ENCODE measurements at places on chromosomes 13 and 19.

DNA sequence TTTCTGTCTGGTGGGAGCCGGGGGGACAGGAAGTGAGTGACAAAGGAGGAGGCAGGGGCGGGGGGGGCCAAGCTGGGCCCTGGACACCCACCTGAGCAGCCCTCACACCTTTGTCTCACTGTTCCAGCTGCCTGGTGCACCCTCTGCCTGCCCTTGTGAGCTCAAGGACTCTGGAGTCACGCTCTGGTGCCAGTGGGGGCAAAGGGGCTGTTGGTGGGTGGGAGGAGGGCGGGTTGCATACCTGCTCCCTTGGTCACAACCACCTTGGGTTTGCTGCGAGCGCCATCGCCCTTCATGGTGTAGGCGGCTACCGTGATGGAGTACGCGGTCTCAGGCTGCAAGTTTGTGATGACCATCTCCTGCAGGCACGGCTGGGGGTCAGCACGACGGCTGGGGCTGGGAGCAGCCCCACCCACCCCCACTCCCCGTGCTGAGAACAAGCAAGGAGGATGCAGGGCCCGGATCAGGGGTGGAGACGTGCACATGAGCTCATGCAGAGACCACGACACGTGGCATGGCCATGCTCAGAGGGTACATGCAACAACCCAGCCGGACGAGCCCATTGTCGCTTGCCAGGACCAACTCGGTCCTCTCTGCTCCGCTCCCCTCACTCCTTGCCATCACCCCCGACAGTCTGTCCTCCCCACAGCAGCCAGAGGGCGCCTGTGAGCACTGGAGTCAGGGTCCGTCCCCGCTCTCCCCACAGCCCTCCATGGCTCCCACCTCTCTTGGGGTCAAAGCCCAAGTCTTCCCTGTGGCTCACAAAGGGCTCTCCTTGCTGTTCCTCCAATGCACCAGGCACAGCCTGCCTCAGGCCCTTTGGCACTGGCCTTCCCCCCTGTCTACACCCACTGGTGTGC is 114.9 kb downstream of the PTPRS start:
- no peak for DNase-seq

DNA sequence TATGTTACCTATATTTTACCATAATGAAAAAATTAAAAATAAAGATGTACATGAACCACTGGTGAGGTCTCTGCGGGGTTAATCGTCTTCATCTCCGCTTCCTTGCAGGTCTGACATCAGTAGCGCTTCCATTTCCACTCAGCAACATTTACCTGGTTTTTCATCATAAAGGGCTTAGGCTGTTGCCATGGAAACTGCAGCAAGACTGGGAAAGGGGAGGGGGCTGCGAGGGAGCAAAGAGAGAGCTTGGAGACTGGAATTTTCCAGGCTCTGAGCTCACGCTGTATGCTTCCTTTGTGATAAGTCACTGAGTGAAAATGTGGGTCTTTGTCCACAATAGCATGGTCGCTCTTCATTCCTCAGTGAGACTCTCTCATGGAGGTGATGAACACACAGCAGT is 136.6 kb upstream of the USP29 start:
- no peak for DNase-seq

DNA sequence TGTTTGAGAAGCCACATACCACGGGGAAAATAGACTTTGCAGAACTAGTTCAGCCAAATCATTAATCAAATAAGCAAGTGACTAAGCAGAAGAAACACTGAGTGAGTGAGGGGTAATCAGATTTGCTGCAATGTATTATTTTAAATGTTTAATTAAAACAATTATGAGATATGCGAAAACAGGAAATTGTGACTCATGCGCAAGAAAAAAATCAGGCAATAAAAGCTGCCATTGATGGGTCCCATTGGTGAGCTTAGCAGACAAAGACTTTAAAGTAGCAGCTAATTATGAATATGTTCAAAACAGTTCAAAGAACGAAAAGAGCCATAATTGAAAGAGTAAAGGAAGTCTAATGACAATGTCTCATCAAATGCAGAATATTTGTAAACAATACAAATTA is 644.1 kb downstream of the GPC5 start:
- DNase-seq, result no peak

GRCh38 chr13:23660249-23660648 is 90.0 kb downstream of the TNFRSF19 start:
- no peak for DNase-seq

DNA sequence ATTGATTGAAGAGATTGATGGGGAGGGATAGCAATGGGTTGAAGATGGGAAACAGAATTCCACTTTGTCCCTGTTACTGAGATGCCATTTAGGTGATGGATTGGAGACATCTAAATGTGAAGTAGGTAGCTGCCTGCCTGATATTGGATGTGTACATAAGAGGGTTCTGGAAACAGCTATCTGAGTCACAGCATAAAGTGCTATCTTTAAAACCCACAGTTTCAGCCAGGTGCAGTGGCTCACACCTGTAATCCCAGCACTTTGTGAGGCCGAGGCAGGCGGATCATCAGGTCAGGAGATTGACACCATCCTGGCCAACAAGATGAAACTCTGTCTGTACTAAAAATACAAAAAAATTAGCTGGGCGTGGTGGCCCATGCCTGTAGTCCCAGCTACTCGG is 72.6 kb downstream of the DNAJC3 start:
- no peak for DNase-seq

GRCh38 chr19:3760871-3761361 is 576 bp downstream of the APBA3 start:
- DNase-seq, result no peak

- DNase-seq, result peak; percentile 77
Measured at GRCh38 chr19:17765069-17765618, 13.9 kb downstream of the FCHO1 start.

GRCh38 chr19:4061178-4061682 is 5.5 kb downstream of the ZBTB7A start:
- peak; percentile 48 for DNase-seq

DNA sequence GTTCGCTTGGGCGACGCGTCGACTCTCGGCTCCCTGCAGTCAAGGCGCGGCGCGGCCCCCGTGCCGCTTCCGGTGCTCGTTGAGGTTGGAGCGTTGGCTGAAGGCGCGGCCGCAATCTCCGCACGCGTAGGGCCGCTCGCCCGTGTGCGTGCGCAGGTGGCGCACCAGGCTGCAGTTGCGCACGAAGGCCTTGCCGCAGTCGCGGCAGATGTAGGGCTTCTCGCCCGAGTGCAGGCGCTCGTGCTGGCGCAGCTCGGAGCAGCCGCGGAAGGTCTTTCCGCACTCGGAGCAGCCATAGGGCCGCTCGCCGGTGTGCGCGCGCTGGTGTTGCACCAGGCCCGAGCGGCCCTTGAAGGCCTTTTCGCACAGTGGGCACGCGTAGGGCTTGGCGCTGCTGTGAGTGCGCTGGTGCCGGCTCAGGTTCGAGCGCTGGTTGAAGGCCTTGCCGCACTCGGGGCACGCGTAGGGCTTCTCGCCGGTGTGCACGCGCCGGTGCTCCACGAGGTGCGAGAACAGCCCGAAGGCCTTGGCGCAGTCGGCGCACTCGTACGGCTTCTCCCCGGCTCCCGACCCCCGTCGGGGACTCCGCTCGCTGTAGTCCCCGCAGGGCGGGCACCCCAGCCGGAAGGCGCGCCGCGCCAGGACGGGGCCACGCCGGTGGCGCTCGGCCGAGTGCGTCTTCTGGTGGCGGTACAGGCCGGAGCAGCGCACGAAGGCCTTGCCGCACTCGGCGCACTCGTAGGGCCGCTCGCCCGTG is 5.3 kb upstream of the ZNF497 start:
- DNase-seq, result no peak

DNA sequence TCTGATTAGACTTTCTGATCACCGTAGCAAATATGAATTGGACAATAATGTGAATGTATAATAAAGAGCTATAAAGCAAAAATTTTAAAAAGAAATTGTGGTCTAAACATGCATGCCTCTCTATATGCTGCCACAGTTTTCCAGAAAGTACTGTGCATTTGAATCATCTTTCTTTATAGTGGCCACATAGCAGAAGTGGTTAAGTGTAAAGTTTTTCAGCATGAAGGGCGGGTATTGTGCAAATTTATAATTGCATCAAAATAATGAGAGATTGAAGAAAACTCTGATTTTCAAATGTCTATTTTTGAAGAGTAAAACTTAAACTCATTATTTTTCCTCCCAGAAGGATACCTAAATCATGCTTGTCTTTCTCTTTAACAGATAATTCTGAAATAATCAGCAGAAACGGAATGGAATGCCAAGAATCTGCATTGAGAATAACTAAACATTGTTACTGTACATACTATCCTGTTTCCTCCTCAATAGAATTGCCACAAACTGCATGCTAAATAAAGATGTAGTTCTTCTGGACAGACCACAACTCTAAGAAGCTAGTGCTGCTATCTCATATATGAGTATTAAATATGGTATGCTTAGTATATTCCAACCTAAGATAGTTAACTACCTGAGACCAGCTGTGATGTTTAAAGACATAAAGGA is 42.9 kb upstream of the RAP2A start:
- DNase-seq, result no peak

DNA sequence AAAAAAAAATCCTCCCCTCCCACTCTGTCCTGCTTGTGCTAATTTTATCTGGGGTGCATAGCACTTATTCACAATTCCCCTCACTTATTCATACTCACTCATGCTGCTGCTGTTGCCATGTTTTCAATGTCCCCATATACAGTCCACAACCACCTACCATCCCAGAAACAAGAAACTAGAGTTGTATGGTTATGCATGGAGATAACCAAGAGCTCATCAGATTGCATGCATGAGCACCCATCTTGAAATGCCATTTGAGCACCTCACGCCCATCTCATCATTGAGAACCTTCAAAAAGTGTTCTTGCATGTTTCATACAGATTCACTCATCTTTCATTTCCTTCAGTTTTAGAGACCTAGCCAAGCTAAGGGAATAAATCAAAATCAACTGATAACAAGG is 15.1 kb upstream of the N4BP2L2 start:
- DNase-seq, result no peak

DNA sequence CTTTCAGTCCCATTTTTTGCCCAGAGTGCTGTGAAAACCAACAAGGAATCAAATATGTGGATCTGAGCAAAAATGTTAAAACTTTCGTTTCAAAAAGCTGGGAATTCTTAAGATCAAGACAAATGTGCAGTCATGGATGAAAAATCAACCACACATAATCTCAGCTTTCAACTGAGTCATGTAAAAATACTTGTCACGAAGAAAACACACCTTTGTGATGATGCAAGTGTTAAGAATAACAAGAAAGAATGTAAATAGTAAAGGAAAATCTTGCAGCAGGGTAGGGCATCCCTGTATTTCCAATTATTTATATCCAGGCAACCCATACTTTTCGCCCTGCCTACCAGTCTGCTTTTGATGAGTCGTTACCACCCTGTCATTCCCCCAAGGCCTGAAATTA is 27.4 kb upstream of the DCLK1 start:
- DNase-seq, result no peak

DNA sequence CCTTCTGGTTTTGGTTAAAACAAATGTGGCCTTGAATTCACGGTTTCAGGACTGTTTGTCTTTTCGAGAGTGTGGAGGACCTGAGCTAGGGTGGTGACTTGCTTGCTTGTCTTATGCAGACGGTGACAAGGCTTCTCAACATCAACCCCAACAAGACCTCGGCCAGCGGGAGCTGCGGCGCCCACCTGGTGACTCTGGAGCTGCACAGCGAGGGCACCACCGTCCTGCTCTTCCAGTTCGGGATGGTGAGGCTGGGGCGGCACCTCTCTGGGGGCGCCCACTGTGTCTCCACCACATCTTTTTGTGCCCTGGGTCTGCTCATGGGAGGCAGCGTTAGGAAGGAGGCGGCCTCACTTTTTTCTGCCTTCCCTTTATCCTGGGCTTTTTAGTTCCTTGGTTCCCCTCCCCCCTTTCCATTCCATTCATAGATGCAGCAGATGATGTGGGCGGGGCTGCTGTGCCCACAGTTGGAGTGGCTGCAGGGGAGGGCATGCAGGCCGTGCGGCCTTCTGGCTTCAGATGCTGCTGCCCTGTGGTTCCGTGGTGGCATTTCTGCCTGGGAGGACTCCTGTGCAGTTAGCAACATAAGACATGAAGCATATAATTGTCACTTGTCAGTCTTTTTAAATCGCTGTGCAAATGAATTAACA is 23.3 kb downstream of the LAMP1 start:
- no peak for DNase-seq

GRCh38 chr19:50537306-50537685 is 23.6 kb upstream of the ASPDH start:
- no peak for DNase-seq

DNA sequence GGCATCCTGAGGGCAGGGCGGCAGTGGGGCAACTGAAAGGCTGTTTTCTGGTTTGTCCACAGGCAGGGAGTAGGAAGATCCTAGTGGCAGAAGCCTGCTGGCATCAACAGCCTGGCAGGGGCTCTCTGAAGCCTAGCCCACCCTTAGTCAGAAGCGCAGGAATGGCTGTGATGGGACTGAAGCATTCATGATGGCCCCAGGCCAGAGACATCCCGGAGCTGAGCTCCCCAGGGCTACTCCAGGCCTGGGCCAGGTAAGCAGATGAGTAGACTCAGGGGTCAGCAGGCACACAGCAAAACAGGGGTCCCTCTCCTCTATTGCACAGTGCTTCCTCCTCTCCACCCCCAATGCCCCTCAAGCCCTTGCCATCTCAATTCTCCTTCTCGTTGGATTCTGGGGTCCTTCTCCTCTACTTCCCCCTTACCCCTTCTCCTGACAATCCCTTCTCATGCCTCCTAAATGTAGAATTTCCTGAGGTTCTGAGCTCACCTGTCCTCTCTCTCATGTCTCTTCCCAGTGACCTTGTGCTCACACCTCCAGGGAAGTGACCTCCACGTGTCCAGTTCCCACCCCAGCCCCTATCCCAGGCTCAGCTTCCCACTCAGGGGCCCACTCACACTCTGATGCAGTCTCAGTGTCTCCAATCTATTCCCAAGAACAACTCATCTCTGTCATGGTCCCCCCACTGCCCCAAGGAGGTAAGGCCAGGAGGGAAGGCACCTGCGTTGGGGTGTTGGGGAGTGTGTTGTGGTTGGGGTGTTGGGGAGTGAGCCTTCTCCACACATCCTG is 158.7 kb upstream of the ZNF507 start:
- DNase-seq, result no peak

- DNase-seq, result peak; percentile 84
Measured at GRCh38 chr19:39126312-39127187, 964 bp downstream of the PAK4 start.

DNA sequence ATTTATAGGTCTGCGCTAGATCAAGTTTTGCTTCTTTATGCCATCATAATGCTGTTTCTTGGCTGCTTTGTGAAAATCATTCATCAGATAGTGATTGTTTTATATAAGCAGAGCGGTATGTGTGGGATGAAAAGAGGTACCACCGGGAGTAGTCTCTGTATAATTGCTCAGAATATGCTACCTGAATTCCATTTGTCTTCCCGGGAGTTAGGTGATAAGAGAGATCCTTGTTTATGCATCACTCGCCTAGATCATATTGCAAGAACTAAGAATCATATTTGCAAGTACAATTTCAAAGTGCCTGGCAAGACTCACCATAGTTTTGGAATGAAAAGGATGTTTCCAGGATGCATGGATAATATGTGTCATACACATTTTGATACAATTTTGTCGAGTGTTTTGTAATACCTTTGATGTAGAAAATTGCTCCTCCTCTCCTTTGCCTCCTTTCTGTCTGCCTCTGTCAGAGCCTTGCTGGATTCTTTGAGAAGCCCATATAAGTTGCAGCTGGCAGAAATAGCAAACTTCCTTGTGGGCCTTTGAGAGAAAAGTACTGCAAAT is 1306.0 kb upstream of the SLC10A2 start:
- DNase-seq, result no peak
